Activated CD8-positive, alpha-beta T cell treated with anti-CD3 and anti-CD28 coated beads for 36 hours (primary cell): ENCODE measurements at places on chromosomes 6 and 20.

GRCh38 chr6:38495922-38496635 lies 143.7 kb downstream of the BTBD9 start:
- peak; percentile 47 for DNase-seq

GRCh38 chr6:38099221-38099620 lies 279.7 kb downstream of the ZFAND3 start:
- DNase-seq: no peak

DNA sequence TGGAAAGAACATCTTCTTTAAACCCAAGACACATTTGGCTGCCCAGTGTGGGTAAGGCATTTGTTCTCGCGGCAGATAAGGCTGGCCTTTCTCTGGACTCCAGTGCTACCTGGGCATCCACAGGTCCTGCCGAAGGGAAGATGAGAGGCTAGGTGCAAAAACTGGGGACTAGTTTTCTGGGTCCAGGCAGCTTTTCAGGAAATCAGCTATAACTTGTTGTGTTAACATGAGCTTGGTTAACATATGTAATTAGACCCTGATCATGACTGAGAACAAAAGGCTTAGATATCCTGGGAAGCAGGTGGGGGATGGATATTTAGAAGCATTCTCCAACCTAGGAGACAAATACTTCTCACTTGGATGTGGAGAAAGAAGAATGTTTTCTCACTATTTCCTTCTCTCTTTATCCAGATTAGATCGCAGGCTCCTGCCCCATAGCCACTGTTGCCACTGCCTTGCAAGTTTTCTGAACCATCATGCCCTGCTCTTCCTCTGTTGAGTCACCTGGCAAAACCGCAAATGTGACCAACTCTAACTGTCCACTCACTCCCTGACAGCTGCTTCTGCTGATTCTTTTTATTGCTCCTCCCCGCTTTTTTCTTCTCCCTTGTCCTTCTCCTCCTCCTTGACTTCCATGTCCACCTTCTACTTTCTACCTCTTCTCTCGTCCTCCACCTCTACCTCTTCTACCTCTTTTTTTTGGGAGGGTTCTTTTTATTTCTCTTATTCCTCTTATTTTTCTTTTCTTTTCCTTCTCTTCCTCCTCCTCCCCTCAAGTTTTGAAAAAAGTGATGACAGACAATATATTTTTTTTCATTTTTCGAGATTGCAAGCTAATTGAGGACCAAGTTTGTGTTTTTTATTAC lies 258.1 kb downstream of the UTRN start:
- peak; percentile 11 for DNase-seq

GRCh38 chr20:48463096-48463720 lies 364.6 kb downstream of the PREX1 start:
- no peak for DNase-seq

- peak; percentile 14 for DNase-seq
These were observed 61.1 kb downstream of the FAM217A start for GRCh38 chr6:4017834-4018170.

GRCh38 chr6:141744194-141744925 lies 388.4 kb upstream of the GJE1 start:
- DNase-seq: no peak

DNA sequence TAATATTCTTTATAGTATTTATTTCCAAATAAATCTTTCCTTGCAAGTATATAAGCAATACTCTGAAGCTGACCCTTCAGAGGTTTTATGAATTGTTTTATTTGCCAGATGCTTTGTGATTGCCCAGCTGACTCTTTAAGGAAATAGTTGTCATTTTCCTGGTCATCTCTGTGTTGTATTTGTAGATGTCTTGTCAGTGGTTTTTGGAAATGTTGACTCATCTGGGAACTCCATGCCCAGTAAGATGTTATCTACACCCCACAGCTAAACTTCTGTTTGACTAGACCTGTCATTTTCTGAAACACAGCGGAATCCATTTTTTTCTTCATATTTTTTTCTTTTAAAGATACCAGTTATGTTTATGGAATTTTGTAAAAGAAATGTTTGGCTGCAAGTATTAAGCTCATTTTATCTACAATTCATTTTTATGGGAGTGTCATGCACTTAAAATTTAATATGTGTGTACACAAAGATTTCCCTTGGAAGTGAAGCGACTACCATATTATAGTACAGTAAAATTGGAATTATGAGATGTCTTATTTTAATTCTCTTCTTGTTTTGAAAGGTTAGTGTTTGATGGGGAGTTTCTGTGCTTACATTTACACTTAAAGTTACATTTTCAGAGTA lies 491.0 kb downstream of the NKAIN2 start:
- DNase-seq: no peak

GRCh38 chr6:152218887-152219286 lies 411.4 kb downstream of the ESR1 start:
- no peak for DNase-seq

GRCh38 chr6:34709386-34709785 lies 12.8 kb upstream of the ILRUN start:
- DNase-seq: no peak

GRCh38 chr6:26739811-26740210 lies 80.3 kb upstream of the ZNF322 start:
- no peak for DNase-seq

DNA sequence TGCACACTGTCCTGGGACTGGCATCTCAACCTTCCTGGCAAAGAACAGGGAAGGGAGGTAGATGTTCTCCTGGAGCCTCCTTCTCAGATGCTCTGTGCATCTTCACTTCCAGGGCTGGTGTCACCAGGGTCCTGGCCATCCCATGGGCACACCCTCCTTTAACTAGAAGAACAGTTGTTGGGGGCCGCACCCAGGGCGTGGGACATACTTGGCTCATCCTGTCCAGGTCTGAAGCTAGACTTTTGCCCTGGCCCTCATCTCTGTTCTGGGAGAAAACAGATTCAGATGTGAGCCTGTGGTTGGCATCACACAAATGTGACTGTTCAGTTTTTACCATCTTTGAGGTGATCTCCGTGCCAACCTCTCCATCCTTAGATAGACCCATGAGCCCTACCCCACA lies 41.6 kb downstream of the FOXC1 start:
- no peak for DNase-seq

- DNase-seq: no peak
These were observed 227.8 kb downstream of the TMEM242 start for GRCh38 chr6:157095569-157095968.

- no peak for DNase-seq
These were observed 87.0 kb downstream of the DHX35 start for GRCh38 chr20:39049148-39049547.

- peak; percentile 8 for DNase-seq
These were observed 248.1 kb upstream of the OPRM1 start for GRCh38 chr6:153790876-153791473.

- no peak for DNase-seq
These were observed 44.5 kb upstream of the DSE start for GRCh38 chr6:116326181-116326671.

GRCh38 chr6:33080127-33081089 lies 4.6 kb downstream of the HLA-DPB1 start:
- DNase-seq: peak; percentile 31

- no peak for DNase-seq
These were observed 41.9 kb downstream of the FGD2 start for GRCh38 chr6:37047346-37047688.

- DNase-seq: no peak
These were observed 614.2 kb upstream of the NRSN1 start for GRCh38 chr6:23511817-23512216.

- no peak for DNase-seq
These were observed 266.3 kb downstream of the CDC5L start for GRCh38 chr6:44653761-44654218.

- DNase-seq: no peak
These were observed 153.2 kb downstream of the SH3BGRL2 start for GRCh38 chr6:79784395-79784753.

GRCh38 chr20:64093013-64093503 lies 8.9 kb upstream of the LKAAEAR1 start:
- no peak for DNase-seq
